Vagina (tissue), 2 donors: ENCODE measurements at places on chromosomes 13 and 19.

- no peak overlapping the region for H3K4me3 ChIP-seq
- H3K4me1 ChIP-seq = peaks cover 21% of the 10 kb centered on the region
- peaks cover 15% of the 10 kb centered on the region for H3K27me3 ChIP-seq
- no peaks in the 10 kb centered on the region for H3K36me3 ChIP-seq
These were observed 3.0 kb downstream of the ONECUT3 start for GRCh38 chr19:1756264-1756663.

- no peaks in the 10 kb centered on the region for H3K36me3 ChIP-seq
- no peaks in the 10 kb centered on the region for H3K27me3 ChIP-seq
- no peak overlapping the region for H3K4me3 ChIP-seq
- no peak overlapping the region for H3K27ac ChIP-seq
- H3K4me1 ChIP-seq = peaks cover 16% of the 10 kb centered on the region
These were observed 21.8 kb downstream of the DHRS12 start for GRCh38 chr13:51782026-51782710.

- H3K4me3 ChIP-seq = peak within 1 kb of the TSS; percentile 43
- H3K36me3 ChIP-seq = no peaks in the 10 kb centered on the region
- no peaks in the 10 kb centered on the region for H3K27me3 ChIP-seq
These were observed at the start of gene SLC15A1 for GRCh38 chr13:98752467-98753290. TSS of gene SLC15A1 (minus strand) at chr13:98752672. CDS start at chr13:98752598, 74 bp downstream.

- H3K36me3 ChIP-seq = no peaks in the 10 kb centered on the region
- no peaks in the 10 kb centered on the region for H3K27me3 ChIP-seq
- no peak overlapping the region for H3K27ac ChIP-seq
These were observed 7.1 kb upstream of the HSH2D start for GRCh38 chr19:16136185-16136999.

DNA sequence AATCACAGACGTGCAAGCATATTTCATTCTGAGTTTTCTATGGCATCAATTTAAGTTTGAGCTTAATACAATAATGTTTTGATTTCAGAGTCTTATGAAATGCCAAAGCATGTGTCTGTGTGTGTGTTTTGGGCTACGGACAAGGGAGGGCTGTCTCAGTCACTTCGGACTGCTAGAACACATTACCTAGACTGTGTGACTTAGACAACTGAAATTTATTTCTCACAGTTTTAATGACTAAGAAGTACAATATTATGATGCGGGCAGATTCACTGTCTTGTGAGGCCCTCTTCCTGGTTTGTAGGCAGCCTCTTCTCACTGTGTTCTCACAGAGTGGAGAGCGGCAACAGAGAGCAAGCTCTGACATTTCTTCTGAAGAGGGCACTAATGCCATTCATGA lies 1202.0 kb downstream of the EFNB2 start:
- H3K4me3 ChIP-seq = no peak overlapping the region
- H3K36me3 ChIP-seq = no peaks in the 10 kb centered on the region
- no peaks in the 10 kb centered on the region for H3K4me1 ChIP-seq
- H3K27me3 ChIP-seq = no peaks in the 10 kb centered on the region
- H3K27ac ChIP-seq = no peak overlapping the region
